ENCODE measurements at places on chromosomes 11 and 22.

DNA sequence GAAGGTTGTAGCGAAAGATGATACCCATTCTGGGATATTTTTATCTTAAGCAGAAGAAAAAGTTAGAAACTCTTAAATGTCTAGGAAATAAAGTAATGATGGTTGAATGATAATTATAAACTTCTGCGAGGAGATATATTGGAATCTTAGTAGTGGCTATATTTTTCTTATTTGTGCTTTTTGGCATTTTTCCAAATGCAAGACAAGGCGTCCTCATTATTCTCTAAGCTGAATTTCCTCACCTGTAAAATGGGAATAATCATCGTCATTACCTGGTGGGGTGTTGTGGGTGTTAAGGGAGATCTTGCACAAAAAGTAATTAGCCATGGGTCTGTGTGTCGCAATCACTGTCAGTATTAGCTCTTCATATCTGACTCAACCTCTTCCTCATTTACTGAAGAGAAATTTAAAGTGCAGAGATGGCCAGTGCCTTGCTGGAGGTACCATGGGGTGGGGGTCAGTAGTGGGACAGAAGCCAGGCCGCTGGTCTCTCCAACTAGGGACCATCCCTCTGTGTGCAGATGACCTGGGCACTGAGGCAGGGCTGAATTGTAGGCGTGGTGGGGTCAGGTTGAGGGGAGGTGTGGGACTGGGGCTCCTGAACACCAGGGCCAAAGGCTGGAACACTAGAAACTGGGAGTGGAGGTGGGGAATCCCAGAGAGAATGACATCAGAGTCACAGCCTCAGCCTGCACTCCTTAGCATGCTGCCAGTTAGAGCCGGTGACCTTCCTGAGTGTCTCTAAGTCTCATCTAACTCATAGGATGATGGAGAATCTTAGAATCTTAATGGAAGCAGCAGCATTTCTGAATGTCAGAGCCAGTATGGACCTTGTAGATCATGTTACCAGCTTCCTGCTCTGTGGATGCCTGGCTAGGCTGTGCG lies 4.1 kb downstream of the PITPNM1 start:
- no peak for DNase-seq

GRCh38 chr11:35683728-35684339 lies 21.3 kb downstream of the TRIM44 start:
- peak; percentile 47 for DNase-seq

GRCh38 chr22:18028817-18029527 lies 4.6 kb upstream of the MICAL3 start:
- DNase-seq: peak; percentile 41

DNA sequence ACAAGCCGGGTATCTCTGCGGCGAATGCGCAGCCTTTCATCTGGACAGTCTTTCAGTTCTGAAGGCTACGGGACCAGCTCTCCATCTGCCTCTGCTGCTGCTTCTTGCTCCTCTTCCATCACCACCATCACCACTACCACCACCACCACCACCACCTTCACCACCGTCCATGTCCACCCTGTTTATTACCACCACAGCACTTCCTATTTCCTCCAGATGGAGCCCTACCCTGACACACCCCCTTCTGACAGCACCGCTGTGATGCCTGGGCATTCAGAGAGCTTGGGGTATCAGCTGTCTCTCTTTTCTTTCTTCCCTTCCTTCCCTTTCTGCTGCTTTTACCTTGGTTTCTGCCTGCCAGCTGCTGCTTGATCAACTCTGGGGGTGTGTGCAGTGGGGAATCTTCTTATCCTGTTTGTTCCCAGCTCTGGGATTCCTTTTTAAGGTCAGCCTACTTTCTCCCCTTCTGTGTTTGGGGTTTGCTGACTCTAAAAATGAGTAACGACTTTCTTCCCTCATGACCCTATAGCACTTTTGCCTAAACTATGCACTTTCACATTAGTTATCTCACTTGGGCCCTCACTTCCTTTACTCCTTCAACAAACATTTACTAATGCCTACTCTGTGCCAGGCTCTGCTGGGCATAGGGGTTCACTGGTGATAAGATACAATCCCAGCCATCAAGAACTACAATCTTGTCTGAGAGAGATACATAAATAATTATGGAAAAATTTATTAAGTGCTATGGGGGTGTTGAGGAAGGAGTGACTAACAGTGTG lies 7.8 kb upstream of the RRM1 start:
- DNase-seq: no peak

- no peak for DNase-seq
Observed at GRCh38 chr11:14270690-14271542, 88.1 kb downstream of the RRAS2 start.

- DNase-seq: no peak
Observed at GRCh38 chr11:75700940-75701339, 16.7 kb upstream of the MOGAT2 start.

GRCh38 chr11:84471501-84471900 lies 1155.6 kb downstream of the DLG2 start:
- no peak for DNase-seq

GRCh38 chr11:125441648-125442410 lies 54.2 kb downstream of the FEZ1 start:
- DNase-seq: no peak

- no peak for DNase-seq
Observed at GRCh38 chr11:107991868-107992414, 16.8 kb upstream of the CUL5 start.

DNA sequence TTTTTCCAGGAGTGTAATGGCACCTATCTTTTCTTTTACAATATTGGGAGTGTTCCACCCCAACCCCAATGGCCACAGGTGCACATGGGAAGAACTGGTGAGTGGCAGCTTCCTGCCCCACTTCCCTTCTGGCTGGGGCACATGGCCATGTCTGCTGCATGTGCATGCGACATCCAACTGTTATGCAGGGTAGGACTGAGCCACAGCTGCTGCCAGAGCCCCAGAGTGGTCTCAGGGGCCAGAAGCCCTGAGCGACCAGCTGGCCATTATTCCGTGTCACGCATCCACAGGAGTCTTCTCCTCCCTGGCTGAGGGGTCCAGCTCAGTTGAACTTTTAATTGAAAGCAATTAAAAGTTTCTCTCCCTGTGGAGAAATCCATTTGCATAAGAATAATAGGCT lies 8.7 kb upstream of the GLYAT start:
- no peak for DNase-seq

DNA sequence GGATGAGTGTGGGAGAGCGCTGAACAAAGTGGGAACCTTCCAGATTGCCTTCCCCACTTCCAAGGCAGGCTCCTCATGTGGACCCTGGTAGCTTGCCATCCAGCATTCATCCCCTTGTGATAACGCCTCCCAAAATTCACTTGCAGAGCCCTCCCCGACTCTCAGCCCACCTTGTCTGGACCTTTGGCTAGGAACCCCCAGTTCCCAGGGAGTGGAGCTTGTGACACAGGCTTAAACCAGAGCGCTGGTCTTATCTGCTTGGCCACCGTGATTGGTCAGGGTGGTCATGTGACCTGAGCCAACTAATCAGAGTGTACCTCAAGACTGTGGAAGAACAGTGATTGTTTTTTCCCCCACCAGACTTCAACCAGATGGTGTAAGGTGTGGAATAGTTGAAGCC lies 9.6 kb upstream of the SLC35C1 start:
- DNase-seq: no peak

GRCh38 chr11:134405436-134405835 lies 6.6 kb downstream of the B3GAT1 start:
- no peak for DNase-seq

- no peak for DNase-seq
Observed at GRCh38 chr11:69941546-69942332, 122.5 kb upstream of the FGF3 start.

GRCh38 chr11:61488651-61489291 lies 19.8 kb upstream of the LRRC10B start:
- DNase-seq: no peak

DNA sequence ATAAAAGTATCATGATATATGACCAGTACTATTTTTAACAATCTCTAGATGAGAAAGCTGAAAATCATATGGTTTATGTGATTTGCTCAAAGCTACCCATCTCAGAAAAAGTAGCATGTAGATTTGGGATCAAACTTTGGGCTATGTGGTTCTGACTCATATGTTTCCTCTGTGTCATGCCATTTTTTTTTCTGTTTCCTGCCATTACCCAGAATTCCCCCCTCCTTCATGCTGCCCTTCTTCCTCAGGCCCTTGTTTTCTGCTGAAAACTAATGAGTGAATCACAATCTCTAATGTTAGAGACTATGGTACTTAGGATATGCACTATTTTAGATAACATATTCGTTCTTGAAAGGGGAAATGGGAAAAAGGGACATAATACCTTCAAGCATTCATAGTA lies 80.7 kb downstream of the JRKL start:
- no peak for DNase-seq

DNA sequence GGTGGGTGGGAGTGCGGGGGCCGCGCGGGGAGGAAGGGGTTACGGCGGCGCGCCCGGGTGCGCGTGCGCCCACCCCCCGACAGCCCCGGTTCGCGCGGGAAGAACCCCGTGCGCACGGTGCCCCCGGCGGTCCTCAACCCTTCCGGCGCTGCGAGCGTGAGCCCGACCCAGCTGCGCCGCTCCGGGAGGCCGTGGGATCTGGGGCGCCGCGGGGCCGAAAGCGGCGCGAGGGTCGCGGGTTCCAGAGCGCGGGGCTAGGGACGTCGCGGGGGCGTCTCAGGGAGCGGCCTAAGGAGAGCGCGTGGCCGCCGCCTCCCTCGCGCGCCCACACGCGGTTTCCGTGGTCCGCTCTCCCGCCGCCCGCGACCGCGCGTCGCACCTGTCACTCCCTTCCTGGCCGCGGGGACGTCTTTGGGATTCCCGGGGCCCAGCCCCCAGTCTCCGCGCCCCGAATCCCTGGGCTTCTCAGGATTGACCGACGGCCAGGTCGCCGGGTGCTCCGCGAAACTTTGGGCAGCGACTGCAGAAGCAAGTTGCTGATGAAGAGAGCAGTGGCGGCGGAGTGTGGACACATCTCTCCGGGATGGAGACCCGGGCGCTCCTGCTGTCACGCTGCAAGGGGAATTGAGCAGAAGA lies 582 bp downstream of the SREBF2 start:
- peak; percentile 68 for DNase-seq

- no peak for DNase-seq
Observed at GRCh38 chr22:24460418-24461089, 33.2 kb downstream of the ADORA2A start.

DNA sequence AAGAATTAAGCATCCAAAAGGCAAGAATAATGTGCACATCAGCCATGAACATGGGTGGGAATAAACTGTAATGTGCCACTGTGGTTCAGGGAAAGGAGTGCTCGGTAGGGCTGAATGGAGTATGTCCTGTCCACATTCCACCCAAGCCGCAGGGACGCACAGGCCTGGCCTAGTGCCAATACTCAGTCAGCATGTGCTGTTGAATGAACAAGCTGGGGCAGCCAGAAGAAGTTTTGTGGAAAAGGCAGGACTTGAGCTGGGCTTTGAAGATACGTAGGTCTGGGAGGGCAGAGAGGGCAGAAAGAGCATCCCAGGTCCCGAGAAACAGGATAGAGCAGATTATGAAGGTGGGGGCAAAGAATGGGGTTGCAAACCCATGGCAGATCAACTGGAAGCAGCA lies 60.0 kb upstream of the PLET1 start:
- DNase-seq: no peak

DNA sequence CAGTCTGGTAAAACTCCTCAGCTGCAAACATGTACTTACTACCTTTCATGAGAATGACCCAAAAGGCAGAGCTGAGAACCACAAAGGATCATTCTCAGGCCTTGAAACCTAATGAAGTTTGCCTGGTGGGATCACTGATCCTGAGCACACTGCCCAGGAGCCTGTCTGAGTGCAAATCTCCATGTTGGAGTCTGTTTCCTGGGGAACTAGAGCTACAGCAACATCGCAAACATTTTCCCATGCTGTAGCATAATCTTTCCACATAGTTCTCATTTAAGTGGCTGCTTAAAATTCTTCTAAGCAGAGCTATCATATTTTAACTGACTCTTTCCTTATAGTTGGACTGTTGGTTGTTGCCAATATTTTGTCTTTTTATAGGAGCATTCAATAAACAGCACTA lies 58.5 kb downstream of the GUCY1A2 start:
- no peak for DNase-seq

Measured in Karpas-422 (cell line).